ENCODE measurements at places on chromosomes 5 and 9.

GRCh38 chr5:141657404-141657803 lies 6.2 kb upstream of the FCHSD1 start:
- DNase-seq = no peak

DNA sequence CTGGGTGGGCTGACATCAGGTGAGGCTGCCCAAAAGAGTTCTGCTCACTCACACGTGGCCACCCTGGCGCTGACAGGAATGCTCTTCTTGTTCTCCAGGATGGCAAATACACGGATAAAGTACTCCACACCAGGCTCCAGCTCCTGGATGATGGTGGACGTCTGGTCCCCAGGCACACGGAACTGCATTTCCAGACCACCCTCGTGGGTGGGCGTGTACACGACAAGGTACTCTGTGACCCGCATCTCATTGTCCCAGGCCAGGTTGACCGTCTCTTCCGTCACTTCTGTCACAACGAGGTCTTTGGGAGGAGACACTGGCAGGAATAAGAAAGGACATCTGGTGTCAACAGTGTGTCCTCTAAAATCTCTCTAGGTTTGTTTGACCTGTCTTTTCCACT lies 33.8 kb downstream of the TNC start:
- DNase-seq = no peak

DNA sequence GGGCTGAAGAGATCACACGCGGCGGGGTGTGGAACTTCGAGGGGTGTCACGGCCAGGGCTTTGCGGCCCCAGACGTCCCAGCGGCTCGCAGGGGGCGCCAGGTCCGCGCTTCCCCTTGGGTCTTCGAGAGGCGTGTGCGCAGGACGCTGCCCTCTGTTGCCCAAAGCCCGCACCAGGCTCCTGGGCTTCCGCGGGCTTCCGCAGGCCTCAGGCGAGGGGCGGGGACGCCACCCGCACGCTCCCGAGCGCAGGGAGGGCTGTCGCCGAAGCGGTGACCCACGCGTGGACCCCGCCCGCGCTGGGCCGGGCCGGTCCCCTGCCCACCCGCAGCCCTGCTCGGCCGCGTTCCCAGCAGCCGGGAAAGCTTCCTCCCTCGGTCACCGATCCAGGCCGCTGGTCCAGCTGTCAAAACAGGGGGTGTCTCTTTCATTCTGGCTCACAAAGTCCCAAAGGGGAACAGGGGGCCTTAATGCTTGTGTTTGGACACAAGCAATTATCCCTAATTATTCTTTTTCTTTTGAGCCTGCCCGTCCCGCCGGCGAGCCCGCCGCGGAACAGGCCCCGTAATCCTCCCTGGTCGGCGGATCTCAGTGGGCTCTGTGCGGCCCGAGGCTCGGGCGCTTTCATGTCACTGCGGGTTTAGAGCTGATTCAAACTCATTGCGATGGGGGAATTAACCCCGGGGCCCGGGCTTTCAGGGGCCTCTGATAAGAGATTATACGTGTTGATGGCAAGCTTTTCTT lies 60.6 kb downstream of the TMEM174 start:
- no peak for DNase-seq

- no peak for DNase-seq
Observed at GRCh38 chr5:61796773-61797172, 464.7 kb downstream of the ZSWIM6 start.

DNA sequence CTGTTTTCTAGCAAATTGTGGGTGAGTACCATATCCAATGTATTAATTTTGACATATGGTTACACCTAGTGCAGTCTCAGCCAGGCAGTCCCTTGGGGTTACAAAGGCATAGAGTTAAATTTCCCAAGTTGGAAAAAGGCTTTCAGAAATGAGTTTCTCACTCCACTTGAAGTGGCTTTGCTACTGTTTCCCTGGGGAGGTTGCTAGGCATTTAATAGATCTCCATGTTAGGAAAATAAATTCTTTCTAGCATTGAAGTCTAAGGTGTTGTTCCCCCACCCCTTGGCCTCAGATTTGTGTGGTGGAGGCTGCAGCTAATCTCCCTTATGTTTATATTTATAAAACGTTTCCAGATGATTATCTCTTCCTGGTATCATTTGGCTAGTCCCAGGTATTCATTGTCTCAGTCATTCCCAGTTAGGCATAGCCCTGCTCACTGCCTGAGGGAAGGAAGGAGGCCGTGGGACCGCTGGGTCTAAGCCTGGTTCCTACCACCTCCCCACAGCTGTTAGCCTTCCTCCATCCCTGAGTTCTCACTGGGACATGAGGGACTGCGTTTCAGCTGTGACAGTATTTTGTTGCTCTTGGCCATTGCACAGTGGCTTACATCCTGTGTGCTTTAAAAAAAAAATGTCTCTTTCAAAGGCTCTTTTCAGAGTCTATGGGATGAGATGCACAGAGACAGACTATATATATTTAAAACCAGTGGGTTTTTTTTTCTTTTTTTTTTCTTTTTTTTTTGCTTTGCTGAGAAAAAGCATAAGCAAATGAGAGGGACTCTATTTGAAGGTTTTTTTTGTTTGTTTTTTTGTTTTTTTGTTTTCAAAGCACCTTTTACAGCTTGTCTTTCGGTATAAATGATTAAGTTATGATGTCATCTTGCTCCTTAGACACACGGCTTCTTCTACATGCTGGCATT lies 121.5 kb downstream of the MAST4 start:
- DNase-seq = no peak

DNA sequence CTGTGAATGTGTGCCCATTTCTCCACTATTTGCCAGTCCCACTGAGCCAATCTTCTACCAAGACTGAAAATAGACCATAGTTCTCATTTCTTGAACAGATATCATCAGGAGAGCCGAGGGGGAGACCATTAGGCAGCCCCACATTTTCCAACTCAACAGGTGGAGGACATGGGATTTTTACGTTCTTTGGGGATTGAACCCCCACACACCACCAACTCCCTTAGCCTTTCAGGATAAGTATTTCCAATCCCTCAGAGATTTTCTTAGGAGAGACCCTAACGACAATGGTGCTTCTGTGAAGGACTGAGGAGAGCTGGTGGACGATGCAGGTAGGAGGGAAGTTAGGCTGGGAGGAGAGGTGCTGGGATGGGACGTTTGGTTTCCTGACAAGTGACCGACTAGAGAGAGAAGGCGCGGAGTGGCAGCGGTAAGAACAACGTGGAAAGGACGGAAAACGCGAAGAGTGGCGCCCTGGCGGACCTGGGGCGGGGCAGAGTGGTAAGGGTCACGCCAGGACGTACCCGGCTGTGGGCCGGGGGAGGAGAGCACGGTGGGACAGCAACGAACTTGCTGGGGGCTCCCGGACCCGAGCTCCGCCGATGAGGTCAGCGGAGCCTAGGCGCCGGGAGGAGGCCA lies 681 bp upstream of the CHSY3 start:
- DNase-seq = no peak

GRCh38 chr5:6394429-6395101 lies 16.2 kb upstream of the MED10 start:
- no peak for DNase-seq

GRCh38 chr5:114223866-114224265 lies 138.0 kb upstream of the KCNN2 start:
- no peak for DNase-seq

GRCh38 chr5:142753116-142753631 lies 17.0 kb upstream of the ARHGAP26 start:
- DNase-seq = no peak

- DNase-seq = no peak
Observed at GRCh38 chr9:130849356-130849755, 14.3 kb downstream of the ABL1 start.

- DNase-seq = no peak
Observed at GRCh38 chr5:133083901-133084300, 32.1 kb downstream of the HSPA4 start.

GRCh38 chr5:154698763-154699162 lies 56.4 kb upstream of the LARP1 start:
- no peak for DNase-seq

- DNase-seq = no peak
Observed at GRCh38 chr9:1995084-1995483, 20.1 kb upstream of the SMARCA2 start.

DNA sequence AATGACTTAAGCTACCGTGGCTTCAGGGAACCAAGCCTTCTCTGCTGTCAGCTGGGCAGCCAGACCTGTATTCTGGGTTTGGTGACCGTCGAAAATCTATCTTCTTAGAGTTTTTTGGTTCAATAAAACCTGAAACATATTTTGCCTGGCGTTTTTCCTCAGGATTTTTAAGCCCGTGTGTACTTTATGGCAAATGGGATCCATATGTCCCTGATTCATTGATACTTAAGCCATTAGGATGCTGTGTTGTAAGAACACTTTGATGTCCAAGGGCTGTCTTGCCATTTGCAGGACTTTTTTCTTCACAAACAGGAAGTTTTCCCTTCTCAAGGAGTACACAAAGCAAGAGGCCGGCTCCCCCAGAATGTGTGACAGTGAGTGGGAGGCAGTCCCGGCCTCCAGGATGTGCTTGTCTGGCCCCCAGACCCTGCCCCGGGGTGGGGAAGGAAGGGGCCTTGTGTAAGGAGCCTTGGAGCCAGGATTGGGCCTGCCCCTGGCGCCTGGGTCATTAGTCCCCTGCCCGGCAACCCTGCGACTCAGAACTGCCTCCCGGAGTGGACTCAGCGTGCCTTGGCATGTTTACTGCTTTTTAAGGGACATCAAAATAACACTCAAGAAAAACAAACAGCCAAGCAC lies 83.4 kb upstream of the SMIM23 start:
- DNase-seq = no peak
